Natural killer cell treated with Interleukin-12 subunit alpha and Interleukin-12 subunit beta and Interleukin-15 and Interleukin-18, amount 100 ng/mL, for 72 hours (primary cell): ENCODE measurements at places on chromosomes 5 and 9. TPM values are rescaled to one million over a fixed set of nuclear protein-coding genes. Genes with fewer than 3 reads are reported as not detected.

DNA sequence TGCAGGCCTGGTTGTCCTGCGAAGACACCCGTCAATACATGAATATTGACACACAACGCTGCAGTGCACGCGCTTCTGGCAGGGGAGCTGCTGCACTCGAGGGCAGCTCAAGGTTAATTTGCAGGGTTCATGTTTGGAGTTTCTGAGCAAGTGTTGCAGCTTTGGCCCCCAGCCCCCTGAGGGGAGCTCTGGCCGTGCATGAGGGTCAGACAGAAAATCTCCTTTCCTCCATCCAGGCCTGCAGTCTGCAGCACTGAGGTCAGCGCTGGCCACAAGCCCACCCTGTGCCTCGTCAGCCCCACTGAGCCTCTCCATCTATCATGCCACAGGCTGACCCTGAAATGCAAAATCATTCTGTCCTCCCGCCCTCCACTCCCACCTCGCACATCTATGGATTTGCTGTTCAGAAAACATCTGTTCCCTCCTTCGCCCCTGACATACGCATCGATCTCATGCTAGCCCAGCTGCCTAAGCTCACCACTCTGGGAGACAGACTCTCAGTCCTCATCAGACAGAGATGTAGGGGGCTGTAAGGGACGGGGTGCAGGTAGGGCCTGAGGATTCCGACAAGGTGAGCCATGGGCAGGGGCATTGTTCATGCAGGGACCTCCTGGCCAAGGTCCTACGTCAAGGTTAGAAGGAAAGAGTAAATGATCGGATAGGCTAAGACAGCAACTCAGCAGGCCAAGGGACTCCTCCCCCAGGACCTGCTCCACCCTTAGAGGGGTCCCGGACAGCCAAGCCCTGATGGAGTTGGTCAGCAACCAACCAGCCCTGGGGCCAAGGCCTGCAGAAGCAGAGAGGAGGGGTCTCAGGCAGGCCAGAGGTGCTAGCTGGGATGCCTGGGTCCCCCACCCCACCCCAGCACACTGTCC, 125.1 kb downstream of the KCNIP1 start:
- DNase-seq, result no peak

DNA sequence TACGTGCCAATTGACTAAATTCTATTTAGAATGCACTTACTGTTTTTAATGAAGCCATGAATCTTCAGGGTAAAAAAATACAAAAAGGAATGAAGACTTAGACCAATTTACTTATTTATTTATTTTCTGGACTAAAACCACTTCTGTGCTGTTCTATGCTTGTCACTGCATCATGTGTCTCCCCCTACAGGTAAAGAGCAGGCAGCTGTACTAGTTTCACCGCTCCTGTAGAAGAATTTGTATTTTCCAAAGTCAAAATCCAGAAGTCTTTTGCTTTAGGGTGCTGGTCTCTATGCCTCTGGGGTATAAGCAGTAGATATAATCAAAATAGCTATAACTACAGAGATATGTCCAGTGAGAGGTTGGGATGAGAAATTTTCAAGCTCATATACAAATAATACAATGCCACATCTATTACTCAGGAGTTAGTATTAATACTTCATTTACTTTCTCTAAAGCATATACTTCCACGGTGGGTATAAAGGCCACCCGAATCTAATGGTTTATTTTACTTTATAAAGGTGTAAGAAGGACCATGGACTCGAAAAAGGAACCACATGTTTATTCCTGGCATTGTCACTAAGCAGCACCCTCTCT, 591.5 kb downstream of the RAB3C start:
- DNase-seq, result no peak

DNA sequence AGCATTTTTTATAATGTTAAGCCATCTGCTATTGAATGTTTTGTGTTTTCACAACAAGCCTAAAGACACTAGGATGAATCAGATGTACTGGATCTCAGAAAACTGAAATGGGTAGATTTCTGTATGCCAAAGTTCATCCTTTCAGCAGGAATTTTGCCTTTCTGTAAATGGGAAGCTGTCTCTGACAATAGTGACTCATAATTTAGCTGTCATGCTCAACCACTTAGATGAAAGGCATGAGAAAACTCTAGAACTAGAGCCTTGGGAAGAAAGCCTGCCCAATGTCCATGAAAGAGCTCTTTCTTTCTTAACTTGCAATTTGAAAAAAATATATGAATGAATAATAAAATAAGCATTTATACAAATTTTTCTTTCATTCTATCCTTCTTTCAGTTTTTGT, 616.0 kb upstream of the EDIL3 start:
- DNase-seq, result no peak

DNA sequence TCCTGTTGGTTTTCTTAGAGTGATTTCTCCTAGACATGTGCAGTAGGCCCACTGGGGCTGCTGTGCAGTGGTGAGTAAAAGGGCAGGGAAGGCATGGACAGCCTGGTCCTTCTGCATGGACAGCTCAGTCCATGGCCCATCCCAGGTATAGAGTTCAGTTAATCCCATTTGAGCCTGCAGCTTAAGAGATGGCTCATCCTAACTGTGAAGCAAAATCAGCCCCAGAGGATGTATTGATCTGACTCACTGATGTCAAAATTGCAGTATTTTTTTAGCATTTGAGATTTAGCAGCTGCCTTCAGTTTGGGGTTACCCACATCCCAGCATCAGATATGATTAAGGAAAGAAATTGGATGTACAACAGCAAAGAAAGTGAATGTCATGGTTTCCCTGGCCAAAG, 93.4 kb downstream of the PDE6A start:
- DNase-seq, result peak; percentile 34

DNA sequence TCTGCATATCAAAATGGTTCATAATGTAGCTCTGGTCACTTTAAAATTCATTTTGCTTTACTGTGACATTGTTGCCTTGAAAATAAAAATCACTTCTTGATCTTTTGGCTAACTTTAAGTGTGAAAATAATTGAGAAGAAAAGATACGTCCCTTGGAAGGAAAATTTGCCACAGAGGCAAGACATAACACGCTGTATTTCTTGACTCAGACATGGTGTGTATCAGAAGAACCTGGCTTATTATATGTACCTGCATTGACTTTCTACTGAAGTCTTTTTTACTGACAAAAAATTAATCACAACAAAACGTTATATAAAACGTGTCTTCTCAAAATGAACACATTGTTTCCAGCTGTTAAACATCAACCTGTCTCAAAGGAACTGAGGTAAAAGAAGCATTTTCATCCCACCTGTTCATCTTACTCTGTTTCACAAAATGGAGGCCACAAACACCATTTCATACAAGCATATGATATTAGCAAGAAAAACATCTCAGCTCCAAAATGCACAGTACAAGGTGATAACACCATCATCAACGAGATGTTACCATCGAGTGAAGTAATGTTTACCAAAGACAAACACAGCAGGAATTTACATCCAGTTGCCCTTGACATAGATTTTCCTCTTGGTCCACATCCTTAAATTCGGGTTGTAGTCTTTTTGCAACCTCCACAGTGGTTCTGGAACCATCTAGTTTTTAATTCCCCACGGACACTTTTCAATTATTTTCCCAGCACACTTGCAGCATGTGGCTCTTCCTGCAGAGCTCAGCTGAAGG, 179.9 kb downstream of the GLIS3 start:
- DNase-seq, result no peak

DNA sequence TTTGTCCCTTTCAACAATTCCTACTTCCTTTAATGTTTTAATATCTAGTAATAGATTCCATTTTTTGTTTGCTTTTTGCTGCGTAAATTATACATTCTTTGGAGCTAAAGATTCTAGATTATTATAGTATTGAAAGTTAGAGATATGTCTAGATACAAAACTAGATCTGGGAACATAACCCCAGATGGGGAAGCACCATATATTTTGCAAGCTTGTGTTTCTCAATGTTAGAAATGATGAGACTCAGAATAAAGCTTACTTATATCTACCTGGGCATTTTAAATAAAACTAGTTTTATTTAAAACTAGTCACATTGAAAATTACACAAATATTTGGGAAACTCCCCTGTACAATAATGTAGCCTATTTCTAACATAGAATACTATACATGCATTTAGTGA, 32.2 kb downstream of the TRIO start:
- no peak for DNase-seq

- DNase-seq, result no peak
Measured at GRCh38 chr9:124300312-124300711, 42.6 kb downstream of the NEK6 start.

- DNase-seq, result no peak
Measured at GRCh38 chr5:81427566-81427965, 33.6 kb upstream of the ACOT12 start.

GRCh38 chr5:144131261-144131660, 39.2 kb downstream of the YIPF5 start:
- no peak for DNase-seq

DNA sequence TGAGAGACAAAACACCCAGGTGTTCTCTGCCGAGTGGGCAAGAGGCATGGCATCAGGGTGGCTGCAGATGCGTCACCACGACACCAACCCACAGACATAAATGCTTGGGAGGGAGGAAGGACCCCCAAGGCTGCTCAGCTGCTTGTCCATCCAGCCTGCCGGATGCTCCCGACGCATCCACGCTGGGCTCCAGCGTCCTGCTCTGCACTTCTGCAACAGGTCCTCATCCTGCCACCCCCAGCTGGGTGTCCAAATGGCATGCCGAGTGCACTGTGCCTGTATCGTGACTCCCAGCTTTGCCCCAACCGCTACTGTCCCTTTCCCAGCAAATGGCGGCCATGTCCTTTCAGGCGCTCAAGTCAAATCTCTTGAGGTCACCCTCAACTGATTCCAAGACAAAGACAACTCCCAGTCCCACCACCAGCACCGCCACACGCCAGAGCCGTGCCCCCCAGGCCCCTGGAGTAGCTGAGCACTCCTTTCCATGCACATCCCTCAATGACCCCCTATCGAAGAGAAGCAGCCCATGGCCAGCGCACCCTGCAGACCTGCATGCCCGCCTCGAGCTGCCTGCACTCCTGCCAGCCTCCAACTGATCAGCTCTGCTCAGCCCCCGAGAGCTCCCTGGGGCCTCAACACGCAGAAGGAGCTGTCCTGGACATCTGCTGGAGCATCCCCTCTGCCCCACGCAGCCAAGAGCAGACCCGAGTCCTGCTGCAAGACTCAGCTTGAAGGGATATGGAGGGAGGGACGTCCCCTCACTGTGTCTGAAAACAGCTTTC, 116.7 kb downstream of the ROR2 start:
- no peak for DNase-seq

GRCh38 chr9:78666818-78667414, 370.0 kb downstream of the PSAT1 start:
- DNase-seq, result no peak

DNA sequence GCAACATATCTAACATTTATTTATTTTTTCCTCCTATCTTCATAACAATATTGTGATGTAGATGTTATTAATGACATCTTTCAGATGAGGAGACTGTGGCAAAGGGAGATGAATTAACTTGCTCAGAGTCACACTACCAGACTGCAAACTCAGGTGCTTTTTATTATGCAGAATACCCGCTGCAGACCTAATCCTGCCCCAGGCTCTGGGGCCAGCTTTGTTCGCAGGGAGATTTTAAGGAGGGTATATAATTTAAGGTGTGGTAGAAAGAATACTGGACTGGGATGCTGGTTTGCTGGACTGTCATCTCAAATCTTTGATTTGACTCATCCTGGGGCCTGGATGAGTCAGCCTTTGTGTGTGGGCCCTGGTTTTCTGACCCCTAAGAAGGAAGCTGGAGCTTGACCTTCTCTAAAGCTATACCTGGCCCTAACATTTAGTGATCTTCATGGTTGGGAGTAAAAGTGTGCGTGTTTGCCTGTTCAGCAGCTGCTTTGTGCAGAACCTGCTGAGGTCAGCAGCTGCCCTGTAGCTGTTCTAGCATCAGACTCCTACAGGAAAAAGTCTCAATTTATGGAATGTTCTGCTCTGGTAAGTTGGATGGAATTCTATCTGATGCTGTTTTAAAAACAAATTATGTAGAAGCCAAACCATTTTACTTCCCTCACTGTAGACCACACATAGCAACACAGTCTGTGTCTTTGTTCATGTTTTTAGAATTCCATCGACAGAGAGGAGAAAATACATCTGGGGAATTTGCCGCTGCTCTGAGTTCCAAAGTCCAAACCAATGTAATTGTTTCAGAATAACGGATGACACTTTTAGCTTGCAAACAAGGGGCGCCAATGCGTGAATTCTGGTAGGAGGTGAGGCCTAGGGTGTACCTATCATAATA, 4.5 kb downstream of the SLC36A1 start:
- no peak for DNase-seq

- DNase-seq, result no peak
Measured at GRCh38 chr9:16763946-16764345, 106.5 kb downstream of the BNC2 start.

DNA sequence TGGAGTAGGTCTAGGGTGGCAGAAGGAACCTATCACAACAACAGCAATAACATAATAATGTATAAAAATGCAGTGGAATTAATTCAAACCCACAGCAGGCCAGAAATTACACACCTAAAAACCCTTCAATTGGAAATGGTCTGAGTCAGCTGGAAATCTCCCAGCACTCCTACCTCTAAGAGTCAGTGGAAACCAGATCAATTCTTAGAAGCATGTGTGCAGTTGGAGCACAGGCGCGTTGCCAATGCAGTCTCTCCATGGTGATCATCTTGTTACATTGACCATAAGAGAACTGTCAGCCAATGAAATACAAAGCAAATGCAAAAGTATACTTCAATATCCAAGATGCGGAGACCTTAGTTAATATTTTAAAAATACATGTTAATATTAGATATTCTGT, 15.1 kb upstream of the CSNK1G3 start:
- no peak for DNase-seq

- peak; percentile 37 for DNase-seq
Measured at GRCh38 chr9:89745601-89746376, 141.0 kb downstream of the GADD45G start.

DNA sequence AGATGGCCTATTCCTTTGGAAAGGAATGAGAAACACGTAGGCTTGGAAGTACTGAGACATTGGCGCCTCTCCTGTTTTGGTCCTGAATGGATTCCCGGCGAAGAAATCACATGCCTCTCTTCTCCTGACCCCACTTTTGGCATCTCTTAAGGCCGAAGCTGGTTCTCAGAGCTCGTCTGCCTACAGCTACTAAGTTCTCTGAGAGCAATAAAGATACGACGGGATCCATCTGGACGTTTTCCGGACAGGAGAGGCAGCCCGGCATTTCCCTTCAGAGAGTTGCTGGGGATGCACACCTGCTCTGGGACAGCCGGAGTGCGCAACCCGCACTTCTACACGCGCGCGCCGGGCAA, 336.8 kb upstream of the PUM3 start:
- no peak for DNase-seq

GRCh38 chr5:6066016-6066415, 312.3 kb downstream of the MED10 start:
- DNase-seq, result no peak

- DNase-seq, result no peak
Measured at GRCh38 chr9:93940951-93941350, 14.2 kb downstream of the BARX1 start.

The BSPRY gene
- 5.0 TPM for total RNA-seq

The BARHL1 gene
- not detected for total RNA-seq

The SCGB3A1 gene
- not detected for total RNA-seq

The DNAJC18 gene
- 11.9 TPM for total RNA-seq

The ZNF483 gene
- 4.3 TPM for total RNA-seq

The FBXW11 gene
- total RNA-seq, result 54.8 TPM

The PCDHA1 gene
- not detected for total RNA-seq

The RLN2 gene
- 0.40 TPM for total RNA-seq

The ANKRA2 gene
- 12.2 TPM for total RNA-seq

The IL5 gene
- 9.5 TPM for total RNA-seq

The PCDHB16 gene
- not detected for total RNA-seq

The SCGB3A2 gene
- not detected for total RNA-seq

The TMEM171 gene
- 1.4 TPM for total RNA-seq

The GLE1 gene
- total RNA-seq, result 40.6 TPM

The ZNF454 gene
- total RNA-seq, result not detected
